ENCODE measurements at places on chromosomes 5 and 9.

DNA sequence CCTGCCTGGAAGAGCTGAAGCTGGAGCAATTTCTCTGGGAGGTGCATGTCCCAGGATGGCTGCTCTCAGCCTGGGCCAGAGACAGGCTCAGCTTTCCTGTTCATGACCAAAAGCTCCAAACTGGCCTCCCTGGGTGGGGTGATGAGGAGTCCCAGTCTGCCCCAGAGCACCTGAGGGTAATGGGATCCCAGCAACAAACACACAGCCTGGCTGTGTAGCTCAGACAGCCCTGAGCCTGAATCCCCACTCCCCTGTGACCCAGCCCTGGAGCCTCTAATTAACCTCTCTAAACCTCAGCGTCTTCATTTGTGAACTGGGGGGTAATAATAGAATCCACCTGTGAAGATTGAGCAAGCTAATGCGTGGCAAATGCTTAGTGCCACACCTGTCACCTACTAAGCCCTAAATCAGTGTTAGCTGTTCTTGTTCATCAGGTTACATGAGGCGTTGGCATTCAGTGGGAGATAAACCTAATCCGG, 67.5 kb downstream of the HSPA4 start:
- no peak for DNase-seq

GRCh38 chr9:135975834-135976233, 14.7 kb upstream of the UBAC1 start:
- no peak for DNase-seq

GRCh38 chr9:77981332-77981731, 50.3 kb downstream of the GNAQ start:
- no peak for DNase-seq

- no peak for DNase-seq
Observed at GRCh38 chr9:21995666-21996398, 1.2 kb downstream of the CDKN2B-AS1 start.

GRCh38 chr9:123344192-123344949, 11.6 kb upstream of the CRB2 start:
- DNase-seq, result no peak

DNA sequence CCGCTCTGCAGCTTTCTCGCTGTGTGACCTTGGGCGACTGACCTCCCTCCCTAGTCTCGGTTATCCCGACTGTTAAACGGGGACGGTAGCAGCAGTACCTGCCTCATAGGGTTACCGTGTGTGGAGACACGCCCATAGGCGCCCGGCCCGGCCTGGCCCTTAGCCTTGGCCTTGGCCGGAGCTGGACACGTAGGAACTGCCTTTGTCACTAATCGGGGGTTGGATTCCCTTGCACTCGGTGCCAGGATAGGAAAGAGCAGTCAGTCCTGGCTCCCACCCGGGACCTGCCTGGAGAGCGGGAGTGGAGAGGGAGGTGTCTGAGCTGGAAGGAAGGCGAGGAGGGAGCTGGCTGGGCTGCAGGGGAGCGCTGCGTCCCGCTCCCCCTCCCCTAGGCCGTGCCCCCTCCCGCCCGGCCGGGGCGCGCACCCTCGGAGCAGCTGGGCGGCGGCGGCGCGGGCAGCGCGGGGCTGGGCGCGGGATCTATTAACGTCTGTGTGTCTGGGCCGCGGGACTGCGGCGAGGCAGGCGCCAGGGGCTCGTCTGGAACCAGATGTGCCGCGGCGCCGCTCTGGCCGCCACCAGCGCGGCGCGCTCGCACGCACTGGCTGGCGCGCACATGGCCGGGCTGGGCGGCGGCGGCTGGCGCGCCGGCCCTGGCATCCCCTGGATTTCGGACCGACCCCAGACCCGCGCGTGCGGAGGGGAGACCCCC, 31.7 kb downstream of the PRRX2 start:
- DNase-seq, result peak; percentile 52

GRCh38 chr9:6080154-6080716, 64.8 kb upstream of the RANBP6 start:
- DNase-seq, result peak; percentile 80

DNA sequence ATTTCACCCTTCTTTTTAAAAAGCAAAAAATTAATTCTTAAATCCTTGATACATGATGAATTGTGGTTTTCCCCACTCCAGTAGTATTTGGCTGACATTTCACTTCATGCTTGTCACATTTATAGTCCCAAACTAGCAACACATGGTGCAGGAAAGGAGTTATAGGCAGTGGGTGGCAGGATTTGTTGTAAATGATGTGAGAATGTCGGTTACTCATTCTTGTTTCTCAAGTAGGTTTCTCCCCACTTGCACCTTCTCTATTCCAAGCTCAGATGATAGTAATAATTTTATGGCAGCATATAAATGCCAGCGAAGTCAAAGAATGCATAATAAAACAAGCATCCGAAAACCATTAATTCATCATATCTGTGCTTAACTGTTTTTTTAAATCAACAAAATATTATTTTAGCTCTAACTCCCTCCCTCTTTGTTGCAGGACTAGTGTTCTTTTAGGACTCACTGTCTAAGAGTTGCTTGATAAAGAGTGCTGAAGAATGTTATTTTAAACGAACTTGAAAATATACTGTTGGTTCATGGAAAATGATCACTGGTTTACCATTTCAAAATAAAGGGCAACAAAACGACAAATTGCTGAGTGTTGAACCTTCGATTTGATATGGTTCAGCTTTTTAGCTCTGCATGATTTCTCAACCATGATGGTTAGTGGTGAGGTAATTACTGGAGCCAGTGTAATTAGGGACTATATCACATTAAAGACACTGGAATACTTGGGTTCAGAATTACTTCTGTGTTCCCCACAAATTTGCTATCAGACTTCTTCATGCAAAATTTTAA, 88.1 kb upstream of the ADAMTSL1 start:
- no peak for DNase-seq

DNA sequence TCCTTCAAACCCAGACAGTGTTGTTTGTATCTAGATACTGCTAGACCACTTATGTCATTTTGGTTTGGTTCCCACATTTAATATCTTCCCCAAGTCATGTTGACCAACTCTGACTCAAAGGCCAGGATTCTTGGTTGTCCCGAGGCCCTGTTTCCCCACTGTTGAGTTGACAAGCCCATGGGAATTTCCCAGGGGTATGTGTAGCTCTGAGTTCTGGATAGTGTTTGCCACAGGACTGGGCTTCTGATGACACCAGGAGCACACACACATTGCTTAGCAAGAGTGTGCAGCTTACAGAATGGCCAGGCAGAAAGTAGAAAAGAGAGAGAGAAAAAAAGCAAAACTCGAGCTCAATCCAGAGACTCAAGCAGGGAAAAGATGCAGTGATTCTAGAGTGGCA, 214.4 kb downstream of the NXNL2 start:
- no peak for DNase-seq

DNA sequence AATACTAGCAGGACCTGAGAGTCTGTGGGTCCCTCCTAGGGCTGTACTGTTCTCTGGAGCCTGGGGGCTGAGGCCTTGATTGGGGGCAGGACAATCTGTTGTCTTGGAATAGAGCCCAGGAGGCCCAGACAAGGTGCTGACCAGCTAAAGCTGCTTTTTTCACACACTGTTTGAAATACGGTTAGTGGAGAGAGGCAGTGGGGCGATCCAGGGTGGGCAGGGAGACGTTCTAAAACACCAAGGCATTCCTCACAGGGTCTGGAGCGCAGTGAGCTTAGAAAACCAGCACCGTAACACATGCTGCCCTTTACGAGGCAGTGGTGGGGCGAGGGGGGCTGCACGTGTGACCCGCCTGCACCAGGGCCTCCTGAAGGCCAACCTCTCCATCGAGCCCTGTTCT, 55.1 kb downstream of the EHMT1 start:
- no peak for DNase-seq

GRCh38 chr9:72383978-72384709, 19.1 kb upstream of the ZFAND5 start:
- no peak for DNase-seq

DNA sequence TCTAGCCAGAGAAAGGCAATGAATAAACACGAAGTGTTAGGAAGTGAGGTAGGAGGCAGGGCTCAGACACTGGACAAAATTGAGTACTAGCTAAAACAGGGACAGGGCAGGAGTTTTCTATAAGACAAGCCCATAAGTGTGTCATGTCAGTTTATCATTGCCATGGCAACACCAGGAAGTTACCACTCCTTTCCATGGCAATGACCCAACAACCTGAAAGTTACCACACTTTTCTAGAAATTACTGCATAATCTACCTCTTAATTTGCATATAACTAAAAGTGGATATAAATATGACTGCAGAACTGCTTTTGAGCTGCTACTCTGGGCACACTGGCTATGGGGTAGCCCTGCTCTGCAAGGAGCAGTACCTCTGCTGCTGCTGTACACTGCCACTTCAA, 442.5 kb upstream of the COX7C start:
- no peak for DNase-seq

DNA sequence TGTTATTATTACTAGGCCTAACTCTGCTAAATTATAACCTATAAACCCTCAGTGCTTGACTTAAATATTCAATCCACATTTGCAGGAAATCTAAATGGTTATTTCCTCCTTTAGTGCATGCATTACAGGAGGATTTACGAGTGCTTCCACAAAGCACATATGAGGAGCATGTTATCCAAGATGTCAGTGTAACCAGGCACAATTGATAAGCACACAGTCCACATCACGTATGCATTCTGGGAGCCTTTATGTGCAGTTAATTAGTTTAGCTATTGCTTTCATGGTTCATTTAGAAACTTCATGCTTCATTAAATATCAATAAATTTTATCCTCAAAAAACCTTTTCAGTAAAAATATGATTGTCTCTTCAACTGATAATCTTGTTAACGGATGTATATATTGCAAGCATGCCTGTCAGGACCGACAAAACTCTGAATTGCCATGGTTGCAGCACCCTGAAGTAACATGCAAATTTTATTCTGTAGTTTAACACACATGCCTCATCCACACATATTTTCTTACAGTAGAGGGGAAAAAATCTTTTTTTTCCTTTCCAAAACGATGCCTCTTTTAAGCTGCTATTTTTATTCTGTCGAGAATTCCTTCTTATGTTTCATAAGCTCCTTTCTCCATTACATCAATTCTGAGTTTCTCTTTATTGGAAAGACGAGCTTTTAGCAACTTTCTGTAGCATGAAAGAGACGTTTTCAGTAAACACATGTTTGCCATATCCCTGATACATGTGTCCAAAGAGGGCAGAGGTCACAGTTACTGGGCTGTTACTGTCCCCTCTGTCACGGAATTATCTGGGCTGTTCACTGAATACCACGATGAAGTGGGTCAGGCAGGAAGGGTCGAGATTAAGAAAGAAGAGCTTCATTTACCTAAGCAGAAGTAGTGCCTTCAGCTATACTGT, 142.0 kb downstream of the GLIS3 start:
- DNase-seq, result no peak

DNA sequence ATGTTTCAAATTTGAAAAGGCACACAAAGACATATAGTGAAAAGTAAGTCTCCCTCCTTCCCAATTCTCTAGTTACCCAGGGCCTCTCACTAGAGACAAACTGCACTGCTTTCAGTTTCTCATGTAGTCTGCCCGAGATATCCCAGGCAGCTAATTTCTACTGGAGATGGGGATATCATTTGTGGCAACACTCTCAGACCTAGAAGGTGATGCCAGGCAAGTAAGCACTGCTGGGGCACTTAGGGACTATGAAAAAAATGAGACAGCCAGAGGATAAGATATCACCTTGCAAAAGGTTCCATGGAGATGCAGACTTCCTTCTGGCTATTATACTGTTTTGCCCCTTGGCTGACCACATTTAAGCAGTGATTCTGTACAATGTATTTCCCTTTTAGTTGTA, 12.6 kb downstream of the SIL1 start:
- DNase-seq, result no peak

- no peak for DNase-seq
Observed at GRCh38 chr5:137808503-137809135, 54.5 kb upstream of the HNRNPA0 start.

- DNase-seq, result no peak
Observed at GRCh38 chr5:128252196-128252595, 168.6 kb downstream of the SLC12A2 start.

- DNase-seq, result no peak
Observed at GRCh38 chr5:176788941-176789872, 21.2 kb upstream of the UNC5A start.

GRCh38 chr5:50595199-50595598, 71.2 kb upstream of the PARP8 start:
- no peak for DNase-seq

DNA sequence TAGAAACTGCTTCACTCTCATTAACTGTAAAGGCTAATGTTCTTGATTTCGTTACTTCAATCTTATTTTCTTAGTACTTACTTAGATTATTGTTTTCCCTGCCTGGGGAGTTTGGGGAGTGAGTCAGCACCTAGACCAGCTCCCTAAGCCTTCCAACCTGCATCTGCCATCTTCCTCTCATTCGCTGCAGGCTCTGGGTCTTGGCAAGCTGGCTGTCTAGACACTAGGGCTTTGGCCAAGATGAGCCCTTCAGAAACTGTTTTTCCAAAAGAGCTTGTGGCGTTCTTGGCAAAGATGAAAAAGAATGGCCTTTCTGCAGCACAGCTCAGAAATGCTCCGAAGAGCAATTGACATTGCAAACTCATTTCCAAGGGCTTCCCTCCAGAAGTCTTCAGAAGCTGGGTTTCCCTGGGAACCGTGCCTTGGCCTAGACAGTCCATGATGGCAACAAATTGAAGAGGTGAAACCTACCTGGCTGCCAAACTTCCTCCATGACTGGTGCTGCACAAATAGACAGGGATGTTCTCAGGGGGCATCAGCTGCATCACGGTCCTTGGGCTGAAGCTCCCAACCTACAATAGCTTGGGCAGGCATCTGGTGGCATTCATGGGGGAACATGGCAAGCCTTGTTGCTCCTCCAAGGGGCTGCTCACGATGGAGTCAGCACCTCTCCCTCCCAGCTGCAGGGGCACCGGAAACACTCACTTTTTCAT, 76.6 kb downstream of the NSUN2 start:
- no peak for DNase-seq

DNA sequence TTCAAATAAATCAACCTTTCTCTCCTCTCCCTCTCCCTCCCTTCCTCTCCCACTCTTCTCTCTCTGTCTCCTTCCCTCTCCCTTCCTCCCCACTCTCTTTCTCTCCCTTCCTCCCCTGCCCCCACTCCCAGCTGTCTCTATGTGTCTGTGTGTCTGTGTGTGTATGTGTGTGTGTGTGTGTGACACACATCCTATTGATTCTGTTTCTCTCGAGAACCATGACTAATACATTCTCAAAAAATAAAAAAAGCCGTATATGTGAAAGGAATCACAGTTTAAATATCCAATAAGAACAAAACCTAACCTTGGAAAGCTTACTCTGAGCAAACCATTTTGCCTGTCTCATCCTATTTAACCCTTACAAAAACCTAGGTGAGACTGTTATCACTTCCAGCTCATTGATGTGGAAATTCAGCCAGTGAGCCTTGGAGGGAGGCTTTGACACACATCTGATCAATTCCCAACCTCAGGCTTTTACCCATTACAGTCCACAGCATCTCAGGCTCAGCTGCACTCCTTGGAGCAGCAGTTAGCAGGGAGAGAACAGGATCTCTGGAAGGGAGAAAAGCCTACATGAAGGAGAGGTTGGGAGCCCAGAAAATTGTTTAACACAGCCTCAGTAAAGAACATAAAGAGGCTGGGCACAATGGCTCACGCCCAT, 8.3 kb downstream of the HSD17B3 start:
- no peak for DNase-seq
